ENCODE measurements at places on chromosomes 2 and 18.

DNA sequence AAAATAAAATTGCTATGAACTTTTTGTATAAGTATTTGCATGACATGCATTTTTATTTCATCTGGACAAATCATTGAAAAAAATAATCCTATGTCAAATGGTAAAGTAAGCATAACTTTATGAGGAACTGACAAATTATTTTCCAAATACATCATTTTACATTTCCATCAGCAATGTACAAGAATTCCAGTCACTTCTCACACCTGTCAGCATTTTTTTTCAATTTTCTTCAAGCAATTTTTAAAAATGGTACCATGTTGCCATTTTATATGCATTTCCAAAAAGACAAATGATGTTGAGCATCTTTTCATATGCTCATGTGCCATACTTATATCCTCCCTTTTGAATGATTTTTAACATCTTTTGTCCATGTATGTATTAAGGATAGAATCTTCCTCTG lies 961.7 kb upstream of the PIK3C3 start:
- DNase-seq: no peak

GRCh38 chr2:199019898-199020507 lies 437.7 kb downstream of the SATB2 start:
- DNase-seq: peak; percentile 55

- DNase-seq: no peak
Measured at GRCh38 chr18:58255701-58256311, 211.8 kb downstream of the NEDD4L start.

DNA sequence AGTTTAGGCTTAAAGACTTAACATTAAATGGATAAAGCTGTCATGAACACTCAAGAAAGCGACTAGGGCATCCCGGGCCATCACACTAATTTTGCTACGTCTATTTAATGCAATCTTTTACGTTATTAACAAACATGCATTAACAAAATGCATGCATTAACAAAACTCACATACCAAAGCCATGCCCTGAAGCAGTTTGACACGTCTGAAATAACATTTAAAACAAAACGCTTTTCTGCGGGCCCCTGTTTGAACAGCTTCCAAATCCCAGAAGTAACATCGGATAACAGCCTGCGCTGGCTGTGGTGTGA lies 458 bp downstream of the B4GALT6 start:
- DNase-seq: no peak

DNA sequence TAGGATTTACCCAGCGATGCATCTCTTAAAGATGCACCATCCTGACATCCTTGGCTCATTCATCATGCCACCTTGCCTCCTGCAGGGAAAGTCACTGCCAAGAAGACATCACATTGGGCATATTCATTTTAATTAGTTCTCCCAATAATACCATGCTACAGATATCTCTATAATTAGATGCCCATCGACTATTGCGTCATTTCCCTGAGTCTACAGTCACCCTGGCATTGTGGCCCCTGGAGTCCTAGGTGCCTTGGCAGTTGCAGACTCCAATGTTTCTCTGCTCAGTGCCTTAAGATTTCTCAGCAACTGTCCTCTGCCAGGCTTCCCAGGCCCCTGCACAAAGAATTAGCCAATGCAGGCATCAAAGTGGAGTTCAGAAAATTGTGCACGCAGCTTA lies 32.6 kb downstream of the RDH14 start:
- no peak for DNase-seq

DNA sequence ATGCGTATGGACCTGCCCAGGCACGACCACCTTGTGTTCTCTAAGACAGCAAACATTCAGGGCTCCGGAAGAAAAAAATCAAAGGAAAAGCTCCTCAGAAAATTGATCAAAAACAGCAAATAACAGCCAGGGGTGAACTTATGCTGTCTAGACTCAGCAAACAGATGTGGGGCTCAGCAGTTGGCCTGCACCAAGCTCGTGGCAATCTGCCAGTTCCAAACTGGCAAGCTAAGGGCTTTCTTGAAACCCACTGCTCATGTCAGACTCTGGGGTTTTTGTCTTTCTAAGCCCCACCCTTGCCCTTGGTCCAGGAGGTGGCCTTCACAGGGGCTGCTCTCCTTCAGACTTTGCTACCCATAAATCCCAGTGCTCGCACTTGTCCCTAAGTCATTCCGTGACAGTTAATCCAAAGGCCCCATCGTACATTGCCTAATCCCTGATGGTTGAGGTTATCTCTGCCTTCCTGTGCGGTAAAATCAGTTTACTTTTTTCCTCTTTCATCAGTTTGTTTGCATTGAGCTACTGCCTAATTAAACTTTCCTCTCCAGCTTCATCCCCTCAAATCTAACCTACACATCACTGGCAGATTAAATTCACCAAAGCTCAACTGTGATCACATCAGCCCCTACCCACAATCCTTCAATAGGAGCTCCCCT lies 408.0 kb downstream of the LRATD1 start:
- DNase-seq: no peak

GRCh38 chr2:9274701-9275343 lies 68.2 kb downstream of the ASAP2 start:
- DNase-seq: no peak

DNA sequence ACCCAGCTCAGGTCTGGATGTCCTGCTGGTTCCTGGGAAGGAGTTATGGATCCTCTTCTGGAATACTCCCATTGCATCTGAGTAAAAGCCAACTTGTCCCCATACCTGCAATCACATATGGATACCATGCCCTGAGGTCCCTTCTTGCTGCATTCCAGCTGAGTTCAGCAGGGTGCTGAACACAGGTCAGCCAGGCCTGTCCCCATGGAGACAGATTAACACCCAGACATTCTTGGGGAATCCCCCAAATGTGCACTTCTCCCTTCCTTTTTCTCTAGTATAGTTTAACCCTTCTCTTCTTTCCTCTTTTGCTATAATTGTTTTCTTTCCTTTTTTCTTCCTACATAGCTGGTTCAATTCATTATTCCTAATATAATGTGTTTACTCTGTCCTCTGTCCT lies 799.6 kb upstream of the HS6ST1 start:
- no peak for DNase-seq

DNA sequence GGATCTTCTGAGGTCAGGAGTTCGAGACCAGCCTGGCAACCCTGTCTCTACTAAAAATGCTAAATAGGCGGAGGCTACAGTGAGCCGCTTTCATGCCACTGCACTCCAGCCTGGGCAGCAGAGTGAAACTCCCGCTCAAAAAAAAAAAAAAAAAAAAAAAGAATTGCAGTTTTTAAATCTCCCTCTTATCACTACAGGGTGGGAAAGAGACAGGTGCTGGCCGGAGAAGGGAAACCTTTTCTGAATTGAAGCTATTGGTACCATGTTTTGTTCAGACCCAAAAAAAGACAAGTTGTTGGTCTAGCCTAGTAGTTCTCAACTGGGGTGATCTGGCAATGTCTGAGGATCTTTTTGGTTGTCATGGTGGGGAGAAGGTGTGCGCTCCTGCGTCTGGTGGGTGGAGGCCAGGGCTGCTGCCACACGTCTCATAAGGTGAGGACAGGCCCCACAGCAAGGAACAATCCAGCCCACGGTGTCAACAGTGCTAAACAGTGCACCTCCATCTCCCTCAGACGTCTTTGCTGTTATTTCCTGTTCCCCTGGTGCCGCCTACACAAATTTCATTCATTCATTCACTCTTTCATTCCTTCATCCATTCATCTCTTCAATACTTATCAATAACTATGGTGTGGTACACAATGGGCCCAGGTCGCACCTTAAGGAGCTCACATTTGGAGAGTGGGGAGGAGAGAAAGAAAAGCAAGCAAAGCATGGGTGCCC lies 28.8 kb upstream of the ODC1 start:
- no peak for DNase-seq

GRCh38 chr2:101109451-101110118 lies 41.6 kb downstream of the TBC1D8 start:
- DNase-seq: no peak

GRCh38 chr2:171894612-171894947 lies 536 bp upstream of the SLC25A12 start:
- DNase-seq: no peak

DNA sequence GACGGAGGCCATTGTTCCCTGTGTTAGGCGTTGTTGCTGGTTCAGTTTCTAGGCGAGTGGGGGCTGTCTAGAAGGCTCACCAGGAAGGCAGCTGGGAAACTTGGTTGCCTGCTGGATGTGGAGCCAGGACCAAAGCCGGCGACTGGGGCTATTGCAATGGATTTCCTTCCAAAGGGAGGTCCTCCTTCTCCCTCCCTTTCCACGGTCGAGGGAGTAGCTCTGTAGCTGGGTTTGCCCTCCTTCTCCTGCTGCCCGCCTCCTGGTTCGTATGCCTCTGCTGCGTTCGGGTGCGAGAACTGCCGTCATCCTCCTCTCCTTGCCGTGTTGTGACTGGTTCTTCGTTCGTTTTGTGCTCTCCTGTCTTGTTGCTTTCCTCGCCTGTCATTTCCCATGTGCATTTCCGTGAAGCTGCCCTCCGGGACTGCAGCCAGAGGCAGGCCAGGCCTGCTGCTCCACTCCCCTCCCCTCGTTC lies 203.4 kb downstream of the NEDD4L start:
- DNase-seq: peak; percentile 34

- DNase-seq: peak; percentile 46
Measured at GRCh38 chr2:73982140-73982617, 2.5 kb upstream of the TET3 start.

DNA sequence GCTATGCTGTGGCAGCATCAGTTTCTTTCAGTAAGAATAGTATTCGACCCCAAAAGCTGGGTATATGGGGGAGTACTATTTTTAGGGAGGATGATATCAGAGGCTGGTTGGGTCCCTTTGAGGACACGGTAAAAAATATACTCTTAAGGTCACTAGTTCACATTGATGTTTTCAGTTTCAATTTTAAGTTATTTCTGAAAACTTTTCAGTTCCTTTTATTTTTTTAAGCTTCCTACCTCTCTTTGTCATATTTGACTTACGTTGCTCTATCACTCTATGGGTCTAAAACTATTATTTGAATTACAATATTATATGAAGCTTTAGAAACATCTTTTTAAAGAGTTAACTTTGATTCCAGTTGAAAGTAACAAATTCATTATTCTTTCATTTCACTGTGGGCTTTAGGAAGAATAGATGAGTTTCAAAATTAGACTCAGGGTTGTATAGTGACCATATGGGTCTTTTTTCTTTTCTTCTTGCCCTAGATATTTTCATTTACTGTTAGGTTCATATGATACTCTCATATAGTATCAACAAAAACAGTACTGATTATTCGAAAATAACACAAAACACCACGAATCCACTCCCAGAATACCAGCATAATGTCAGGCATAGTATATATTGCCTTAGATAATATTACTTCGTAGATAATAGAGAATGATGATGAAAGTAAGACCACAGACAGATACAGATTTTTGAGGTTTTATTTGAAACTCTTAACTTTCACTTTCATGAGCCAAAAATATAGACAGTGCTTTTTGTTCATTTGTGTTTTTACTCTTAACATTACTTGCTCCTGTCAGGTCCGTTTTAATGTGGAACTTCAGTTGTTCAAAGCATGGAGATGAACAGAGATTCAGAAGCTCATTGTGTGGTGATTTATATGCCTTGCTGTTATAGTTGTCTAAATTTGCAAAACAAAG lies 9.8 kb downstream of the RMDN2 start:
- no peak for DNase-seq

- DNase-seq: peak; percentile 79
Measured at GRCh38 chr18:43661570-43661969, 384.3 kb upstream of the SYT4 start.

- DNase-seq: no peak
Measured at GRCh38 chr2:75045526-75046050, 87.1 kb downstream of the POLE4 start.

DNA sequence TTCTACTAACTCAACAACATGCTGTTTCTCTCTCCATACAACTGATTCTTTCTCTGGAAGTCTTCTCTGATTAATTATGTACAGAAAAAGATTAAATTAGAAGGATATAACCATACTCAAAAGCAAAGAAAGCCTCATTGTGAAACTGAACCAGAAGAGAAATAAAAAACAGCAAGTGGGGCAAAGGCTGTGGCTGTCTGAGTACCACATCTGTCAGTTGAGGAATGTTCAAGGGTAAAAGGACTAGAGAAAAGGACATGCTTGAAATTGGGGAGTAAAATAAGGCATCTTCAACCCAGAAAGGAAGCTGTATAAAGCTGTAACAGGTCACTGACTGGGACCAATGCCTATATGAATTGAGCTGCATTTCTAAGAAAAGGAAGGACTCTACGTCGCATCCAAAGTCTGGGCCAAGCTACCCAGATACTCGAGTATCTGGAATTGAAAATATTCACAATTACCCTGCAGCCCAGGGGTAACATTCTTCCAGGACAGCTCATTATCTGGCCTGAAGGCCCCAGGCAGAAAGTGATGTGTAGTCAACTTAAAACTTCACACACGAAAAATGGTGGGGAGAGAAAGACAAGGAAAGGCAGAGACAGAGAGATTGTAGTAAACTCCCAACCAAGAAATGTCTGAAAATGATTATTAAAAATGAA lies 356.0 kb upstream of the GALNT5 start:
- DNase-seq: peak; percentile 81

DNA sequence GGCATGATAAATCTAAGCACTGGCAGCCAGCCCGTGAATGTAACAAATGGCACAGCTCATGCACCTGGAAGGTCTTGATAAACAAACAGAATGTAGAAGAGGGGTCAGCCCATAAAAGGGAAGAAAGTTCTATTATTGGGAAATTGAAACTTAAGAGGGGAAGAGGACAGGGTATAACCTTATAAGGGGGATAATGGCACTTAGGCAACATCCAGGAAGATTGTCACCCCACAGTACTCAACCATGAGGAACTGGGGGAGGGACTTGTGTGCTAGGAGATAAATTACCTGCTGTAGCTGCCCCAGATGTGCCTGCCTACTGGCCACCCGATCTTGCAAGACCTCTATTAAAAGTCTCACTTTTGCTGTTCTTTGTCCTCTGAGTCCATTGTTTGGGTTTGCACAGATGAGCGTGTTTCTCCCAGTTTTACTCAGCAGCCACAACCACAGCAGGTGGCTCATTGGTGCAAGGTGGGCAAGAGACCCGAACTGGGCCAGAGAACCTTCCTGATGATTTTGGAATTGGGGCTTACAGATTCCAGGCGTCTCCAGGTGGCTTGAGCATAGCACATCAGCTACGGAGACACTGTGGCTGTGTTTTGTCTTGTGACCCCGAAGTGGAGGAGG lies 79.0 kb upstream of the TAF1B start:
- no peak for DNase-seq

DNA sequence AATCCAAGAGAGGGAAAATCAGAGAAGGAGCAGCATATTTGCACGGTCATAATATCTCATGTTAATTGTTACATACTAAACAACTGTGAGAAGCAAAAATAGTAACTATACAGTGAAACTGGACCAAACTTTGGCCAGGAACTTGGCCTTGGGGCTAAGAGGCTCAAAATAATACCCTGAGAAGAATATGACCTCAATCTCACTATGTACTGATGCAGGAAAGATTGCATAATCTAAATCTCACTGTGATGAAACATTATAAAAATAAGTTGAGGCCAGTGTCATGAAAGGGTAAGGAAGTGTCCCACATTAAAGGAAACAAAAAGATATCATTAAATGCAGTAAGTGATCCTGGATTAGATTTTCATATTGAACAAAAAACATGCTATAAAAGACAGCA lies 36.5 kb downstream of the ZRANB3 start:
- DNase-seq: peak; percentile 64

Measured in EH (cell line).